Lower lobe of right lung (tissue), 2 donors: ENCODE measurements at places on chromosomes 13 and 19. TPM values are rescaled to one million over a fixed set of nuclear protein-coding genes. Genes with fewer than 3 reads are reported as not detected.

CYSLTR2 gene
- 2.6 TPM for total RNA-seq

HCN2 gene
- 0.24 TPM for total RNA-seq

TJP3 gene
- total RNA-seq = 34.4 TPM

CDX2 gene
- not detected for total RNA-seq

MBD3L2 gene
- total RNA-seq = not detected

KIR2DL3 gene
- 0.38 TPM for total RNA-seq

PRODH2 gene
- not detected for total RNA-seq

LILRA1 gene
- total RNA-seq = 7.6 TPM

DYRK1B gene
- 28.4 TPM for total RNA-seq

GRK1 gene
- total RNA-seq = not detected

FSD1 gene
- total RNA-seq = 0.62 TPM

CPAMD8 gene
- total RNA-seq = 54.3 TPM

ZIC2 gene
- not detected for total RNA-seq

KCTD15 gene
- total RNA-seq = 27.0 TPM

LHB gene
- total RNA-seq = not detected

TUBA3C gene
- not detected for total RNA-seq

MEIOSIN gene
- total RNA-seq = not detected

NCCRP1 gene
- total RNA-seq = 0.86 TPM

ZNF83 gene
- 47.9 TPM for total RNA-seq
